ENCODE measurements at places on chromosomes 7 and 10.

DNA sequence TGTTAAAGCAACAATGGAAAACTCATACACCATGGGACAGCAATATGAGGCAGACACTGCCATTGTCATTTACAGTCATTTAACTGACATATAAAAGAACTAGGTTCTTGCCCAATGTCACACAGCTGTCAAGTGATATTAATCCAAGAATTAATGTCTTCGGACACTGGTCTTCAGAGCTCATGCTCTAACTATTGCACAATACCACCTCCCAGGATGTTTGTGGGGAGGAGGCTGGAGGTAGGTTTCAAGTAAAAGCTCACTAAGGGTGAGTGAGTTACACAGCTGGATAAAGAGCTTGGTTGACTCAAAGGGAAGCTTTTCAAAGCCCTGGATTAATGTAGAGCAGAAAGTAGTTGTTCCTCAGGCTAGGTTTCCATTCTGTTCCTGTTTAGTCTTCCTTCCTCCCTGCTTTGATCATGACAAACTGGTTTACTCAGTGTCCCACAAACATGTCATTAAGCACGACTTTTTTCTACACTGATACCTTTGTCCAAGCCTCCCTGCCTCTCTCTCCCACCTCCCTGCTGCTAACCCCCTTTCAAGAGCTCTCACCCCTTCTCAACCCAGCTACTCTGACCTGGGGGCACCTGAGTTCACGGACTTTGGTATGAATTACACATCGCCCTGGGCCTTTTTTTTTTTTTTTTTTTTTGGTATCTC is 987 bp upstream of the EXOC6 start:
- DNase-seq = no peak

- no peak for DNase-seq
Observed at GRCh38 chr7:148487912-148488311, 102.7 kb upstream of the C7orf33 start.

DNA sequence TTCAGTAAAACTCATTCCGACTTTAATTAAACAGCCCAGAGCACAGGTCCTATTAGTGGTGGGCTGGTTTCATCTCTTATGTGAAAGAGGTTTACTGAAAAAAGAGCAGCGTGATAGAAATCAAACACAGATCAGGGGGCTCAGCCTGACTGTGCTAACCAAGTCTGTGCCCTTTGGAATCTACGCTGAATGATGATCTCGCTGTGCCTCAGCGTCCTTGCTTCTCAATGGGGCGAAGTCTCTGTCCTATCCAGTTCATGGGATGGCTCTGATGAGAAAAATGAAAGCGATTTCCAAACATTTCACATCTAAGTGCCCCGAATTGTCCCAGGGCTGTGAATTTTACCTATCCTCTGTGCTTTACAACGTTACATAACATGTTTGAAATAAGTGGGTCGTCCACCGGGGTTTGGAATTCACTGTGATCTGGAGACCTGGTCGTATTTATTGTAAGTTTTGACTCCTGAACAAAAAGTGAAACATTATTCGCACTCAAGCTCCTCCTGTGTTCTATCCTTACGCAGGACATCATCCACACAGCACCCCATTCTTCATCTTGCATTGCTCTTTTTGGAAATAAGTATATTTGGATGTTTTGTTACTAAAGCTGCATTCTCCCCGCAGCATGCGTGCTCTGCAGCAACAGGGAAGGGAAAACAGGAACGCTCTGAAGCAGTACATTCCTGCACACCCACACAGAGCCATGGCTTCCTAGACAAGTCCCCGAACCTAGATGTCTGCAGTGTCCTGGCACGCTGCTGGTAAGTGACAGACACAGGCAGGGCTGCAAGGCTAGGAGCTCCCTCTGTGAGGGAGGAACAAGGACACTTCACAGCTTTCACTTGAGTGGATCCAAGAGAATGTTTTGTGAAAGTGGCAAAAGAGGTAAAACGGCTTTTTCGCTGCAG is 83.5 kb downstream of the SLC37A3 start:
- no peak for DNase-seq

DNA sequence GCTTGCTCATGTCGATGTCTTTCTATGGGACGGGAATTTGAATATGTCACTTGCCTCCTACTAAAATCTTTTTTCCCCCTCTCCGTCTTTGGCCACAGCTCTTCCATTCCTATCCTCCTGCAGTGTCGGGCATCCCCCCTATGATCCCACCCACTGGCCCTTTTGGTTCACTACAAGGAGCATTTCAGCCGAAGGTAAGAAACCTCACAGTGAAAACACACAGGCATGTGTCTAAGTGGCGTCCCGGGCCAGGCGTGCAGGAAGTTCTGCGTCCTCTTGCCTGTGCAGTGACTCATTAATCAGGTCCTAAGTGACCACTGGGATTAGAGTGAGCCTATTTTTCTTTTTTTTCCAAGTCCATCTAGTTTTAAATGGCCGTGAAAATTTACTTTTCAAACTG is 360.5 kb upstream of the GALNT17 start:
- no peak for DNase-seq

GRCh38 chr7:65731562-65732035 is 141.3 kb upstream of the VKORC1L1 start:
- peak; percentile 15 for DNase-seq

DNA sequence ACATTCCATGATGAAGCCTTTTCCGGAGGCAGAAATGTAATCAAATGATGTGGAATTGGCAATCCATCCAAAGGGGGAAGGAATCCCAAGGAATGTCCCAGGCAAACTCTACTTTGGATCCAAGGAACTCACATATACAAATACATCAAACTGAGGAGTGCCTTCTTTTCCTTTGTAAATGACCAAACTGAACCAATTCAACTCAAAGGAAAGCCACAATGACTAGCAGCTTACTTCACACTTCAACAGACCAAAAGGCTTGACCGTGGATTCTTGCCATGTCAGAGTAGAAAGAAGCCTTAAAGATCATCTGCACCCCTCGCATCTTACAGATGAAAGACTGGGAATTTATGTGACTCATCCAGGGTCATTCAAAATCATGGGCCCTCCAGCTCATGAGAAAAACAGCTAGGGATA is 79.7 kb upstream of the MACROH2A2 start:
- peak; percentile 28 for DNase-seq

DNA sequence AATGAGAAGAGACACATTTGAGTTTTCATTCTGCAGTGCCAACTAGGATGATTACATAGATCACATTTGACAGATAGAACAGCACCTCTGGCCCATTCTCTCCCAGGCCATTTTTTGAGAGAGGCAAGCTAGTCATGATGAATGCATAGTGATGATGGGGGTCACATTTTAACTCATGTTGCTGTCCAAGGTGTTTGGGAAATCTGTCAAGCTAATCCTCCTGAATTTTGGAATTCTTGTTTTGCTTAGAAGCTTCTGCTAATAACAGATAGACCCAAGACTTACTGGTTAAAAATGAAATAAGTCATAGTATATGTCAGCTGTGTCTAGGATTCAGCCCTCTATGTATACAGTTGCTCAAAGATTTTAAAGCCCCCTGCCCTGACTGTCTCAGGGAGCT is 101.0 kb downstream of the PTPN20 start:
- DNase-seq = no peak

- DNase-seq = no peak
Observed at GRCh38 chr7:138564365-138564764, 104.3 kb downstream of the TRIM24 start.

DNA sequence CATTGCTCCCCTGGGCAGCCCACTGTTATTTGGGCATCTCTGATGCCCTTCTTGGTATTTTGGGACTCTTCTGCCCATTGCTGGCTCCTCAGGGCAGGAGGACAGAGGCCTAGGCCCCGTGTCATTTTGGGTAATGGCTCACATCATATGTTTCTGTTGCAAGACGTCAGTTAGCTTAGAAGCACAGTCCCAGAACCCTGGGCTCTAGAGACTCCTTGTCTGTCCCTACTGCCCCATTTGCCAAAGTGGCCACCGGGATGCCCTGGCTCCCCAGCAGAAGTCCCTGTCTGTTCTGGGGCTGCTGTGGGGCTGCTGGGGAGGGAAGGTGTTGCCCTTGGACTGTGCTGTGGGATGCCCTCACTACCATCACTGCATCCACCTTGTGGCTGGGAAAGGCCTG is 48.8 kb downstream of the ADCYAP1R1 start:
- DNase-seq = no peak

GRCh38 chr10:72605122-72605521 is 20.8 kb downstream of the MICU1 start:
- peak; percentile 70 for DNase-seq

- no peak for DNase-seq
Observed at GRCh38 chr7:105096306-105096705, 82.3 kb downstream of the KMT2E start.

GRCh38 chr10:69323622-69324021 is 45.3 kb downstream of the HK1 start:
- DNase-seq = no peak

- DNase-seq = no peak
Observed at GRCh38 chr7:3089493-3089892, 45.8 kb upstream of the CARD11 start.

DNA sequence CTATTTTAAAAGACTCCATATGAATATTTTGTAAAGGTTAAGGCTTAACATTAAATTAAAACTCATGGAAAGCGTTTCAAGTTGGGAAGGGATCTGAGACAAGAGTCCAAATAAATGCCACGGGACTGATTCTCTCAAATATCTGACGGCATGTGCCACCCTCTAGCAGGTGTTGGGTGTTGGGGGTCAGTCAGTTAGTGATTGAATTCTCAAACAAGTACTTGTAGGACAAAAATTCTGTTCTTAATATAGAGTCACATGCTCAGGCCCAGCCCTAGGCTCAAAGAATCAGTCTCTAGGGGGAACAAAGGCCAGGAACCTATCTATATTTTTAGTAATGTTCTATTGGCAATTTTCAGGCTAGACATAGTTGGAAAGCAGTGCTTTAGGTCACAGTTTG is 39.1 kb downstream of the SGCE start:
- no peak for DNase-seq

DNA sequence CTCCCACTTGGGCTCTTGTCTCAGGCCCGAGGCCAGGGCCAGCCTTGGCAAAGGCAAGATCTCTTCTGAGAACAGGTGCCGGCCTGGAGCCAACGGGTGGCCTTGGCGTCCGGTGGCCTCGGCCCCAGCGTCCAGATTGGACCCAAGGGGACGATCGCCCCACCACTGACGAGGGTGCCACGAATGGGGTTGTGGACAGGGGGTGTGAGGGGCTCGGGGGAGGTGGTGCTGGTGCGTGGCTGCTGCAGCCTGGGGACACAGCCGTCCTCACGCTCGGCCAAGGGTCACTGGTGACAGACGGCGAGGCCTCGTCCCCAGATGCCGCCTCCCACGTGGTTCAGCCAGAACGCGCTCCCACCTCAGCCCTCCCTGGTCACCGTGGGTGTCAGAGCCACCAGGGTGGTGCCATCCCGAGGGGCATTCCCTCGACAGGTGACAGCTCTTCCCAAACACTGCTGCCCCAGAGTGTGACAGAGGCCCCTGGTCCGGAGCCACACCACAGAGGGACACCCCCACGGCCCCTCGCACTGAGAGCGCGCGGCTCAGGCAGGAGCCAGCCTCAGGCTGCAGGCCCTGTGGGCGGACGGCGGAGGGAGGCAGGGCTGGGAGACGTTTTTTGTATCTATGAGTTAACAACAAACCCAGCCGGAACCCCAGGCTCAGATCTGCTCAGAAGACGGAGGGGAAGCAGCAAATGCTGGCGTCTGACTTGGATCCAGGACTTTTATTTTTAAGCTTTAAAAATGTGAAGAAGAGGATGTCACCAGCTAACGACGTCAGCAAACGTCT is 18.5 kb upstream of the CFAP46 start:
- DNase-seq = no peak

GRCh38 chr7:151125470-151125845 is 39.2 kb downstream of the AGAP3 start:
- no peak for DNase-seq

GRCh38 chr10:28906415-28906814 is 229.1 kb downstream of the BAMBI start:
- no peak for DNase-seq

- peak; percentile 35 for DNase-seq
Observed at GRCh38 chr7:116670409-116671015, 1.5 kb upstream of the MET start.

- DNase-seq = no peak
Observed at GRCh38 chr7:121837462-121837861, 35.5 kb upstream of the PTPRZ1 start.

DNA sequence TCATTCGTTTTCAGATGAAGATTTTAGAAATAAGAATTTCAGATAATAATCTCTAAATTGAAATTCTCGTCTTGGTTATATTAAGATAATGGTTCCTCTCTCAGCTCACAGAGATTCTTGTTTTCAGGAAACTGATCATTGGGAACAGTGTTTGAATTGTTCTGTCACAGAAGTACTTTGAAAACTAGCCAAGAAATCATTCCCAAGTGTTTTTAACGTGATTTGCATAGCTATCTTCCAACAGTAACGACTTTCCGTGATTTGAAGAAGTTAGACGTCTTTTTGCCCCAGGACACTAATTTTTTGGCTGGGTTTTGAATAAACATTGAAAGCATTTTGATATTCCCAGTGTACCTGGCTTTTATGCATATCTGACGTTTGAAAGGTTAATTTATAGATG is 116.0 kb downstream of the CDCA7L start:
- DNase-seq = no peak

- DNase-seq = no peak
Observed at GRCh38 chr7:86848226-86848625, 204.5 kb downstream of the GRM3 start.

- no peak for DNase-seq
Observed at GRCh38 chr7:75953931-75954330, 39.0 kb downstream of the POR start.

DNA sequence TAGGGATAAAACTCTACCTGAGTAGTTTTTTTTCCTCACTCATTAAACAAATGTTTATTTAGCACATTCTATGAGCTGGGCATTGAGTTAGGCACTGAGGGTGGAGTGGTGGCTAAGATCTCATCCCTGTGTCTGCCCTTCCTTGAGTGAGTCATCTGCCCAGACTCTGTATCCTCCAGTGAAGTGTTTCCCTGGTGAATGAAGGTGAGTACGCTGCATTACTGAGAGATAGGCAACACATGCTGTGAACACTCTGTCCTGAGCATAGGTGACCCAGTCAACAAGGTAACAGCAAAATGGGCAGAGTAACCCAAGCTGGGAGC is 5.8 kb downstream of the PITX3 start:
- no peak for DNase-seq

DNA sequence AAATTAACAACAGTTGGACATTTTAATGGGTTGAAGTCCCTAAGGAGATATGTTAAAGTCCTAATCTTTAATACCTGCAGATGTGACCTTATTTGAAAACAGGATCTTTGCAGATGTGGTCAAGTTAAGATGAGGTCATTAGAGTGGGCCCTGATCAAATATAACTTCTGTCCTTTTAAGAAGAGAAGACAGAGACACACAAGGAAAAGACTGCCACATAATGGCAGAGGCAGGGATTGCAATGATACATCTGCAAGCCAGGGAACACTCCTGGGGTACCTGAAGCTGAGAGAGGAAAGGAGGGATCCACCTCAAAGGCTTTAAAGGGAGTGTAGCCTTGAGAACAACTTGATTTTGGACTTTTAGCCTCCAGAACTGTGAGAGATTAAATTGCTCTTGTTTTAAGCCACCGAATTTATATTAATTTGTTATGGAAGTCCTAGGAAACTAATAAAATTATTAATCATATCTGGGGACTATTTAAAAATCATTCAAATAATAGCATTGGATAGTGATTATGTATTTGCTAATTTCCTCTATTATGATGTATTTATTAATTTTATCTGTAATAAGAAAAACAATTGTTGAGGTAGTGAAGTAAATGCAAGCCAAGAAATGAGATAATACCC is 700.0 kb upstream of the PCDH15 start:
- DNase-seq = peak; percentile 1

Data from AG10803 (cell line).